ENCODE measurements at places on chromosomes 3 and 15. TPM values are rescaled to one million over a fixed set of nuclear protein-coding genes. Genes with fewer than 3 reads are reported as not detected.

- no peak for DNase-seq
Measured at GRCh38 chr3:194140520-194141414, 4.8 kb downstream of the HES1 start.

DNA sequence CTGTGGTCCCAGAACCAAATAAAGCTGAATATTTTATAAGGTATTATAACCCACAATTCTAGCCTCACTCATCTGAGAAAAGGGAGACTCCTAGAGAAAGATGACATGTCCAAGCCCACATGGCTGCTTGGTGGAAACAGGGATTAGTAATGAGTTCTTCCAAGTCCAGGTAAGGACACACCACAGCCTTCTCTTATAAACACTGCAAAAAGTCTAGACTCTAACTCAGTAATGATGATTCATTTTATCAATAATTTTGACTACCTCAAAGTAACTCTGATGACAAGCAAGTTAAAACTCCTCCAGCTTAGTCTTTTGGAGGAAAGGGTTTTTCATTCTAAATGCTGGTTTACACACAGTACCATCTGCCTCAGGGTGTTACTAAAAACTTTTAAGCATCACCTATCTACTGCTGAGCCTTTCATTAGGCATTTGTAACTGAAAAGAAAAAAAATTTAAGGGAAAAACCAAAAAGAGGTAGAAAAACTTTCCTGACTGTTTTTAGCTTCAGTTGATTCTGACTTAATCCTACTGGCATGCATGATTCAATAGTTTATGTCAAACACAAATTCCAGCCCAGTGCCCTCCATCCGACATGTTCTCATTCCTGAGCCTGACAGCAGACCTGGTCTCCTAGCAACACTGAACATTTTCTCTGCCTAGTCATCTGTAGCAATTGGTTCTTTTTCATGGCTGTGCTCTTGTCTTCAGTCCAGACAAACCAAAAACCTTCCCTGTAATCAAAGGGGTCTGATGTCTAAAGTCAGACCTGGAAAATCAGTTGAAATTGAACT is 43.9 kb downstream of the P3H2 start:
- DNase-seq = no peak

DNA sequence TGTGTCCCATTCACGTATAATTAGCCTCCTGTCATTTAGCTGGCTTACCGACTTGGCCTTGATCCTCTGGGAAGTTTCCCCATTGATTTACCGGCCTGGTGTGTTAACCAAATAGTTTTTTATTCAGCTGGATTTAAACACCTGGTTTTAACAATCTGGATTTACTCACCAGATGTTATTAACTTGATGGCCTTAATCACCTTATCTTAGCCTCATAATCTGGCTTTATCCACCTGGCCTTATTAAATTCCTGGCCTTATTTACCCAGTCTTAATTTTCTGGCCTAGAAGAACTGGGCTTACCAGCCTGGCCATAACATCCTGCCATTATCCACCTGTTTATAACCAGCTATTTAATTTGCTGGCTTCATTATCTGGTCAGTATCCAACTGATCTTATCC is 89.9 kb downstream of the IL12A start:
- no peak for DNase-seq

DNA sequence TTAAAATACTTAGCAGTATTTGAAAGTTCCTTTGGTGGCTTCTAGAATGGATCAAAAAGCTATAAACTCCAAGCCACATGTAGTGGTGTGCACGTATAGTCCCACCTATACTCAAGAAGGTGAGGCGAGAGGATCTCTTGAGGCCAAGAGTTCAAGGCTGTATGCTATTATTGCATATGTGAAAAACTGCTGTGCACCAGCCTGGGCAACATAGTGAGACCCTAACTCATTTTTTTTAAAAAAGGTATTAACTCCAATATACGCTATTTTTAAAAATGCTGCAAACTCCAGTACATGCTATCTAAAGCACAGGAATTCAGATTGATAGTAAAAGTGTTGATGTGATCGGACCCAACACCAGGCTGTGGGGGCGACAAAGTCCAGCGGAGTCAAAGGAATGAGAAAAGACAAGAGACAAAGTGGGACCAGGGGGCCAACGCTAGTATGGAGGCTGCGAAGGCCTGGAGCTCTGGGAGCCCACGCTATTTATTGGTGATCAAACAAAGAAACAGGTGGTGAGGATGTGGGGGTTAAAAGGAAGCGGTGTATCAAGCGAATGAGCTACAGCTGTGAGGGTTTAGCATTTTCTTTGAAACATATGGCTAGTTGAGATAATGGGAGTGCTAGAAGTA is 66.6 kb downstream of the ARIH1 start:
- no peak for DNase-seq

The GNB4 gene
- 39.5 TPM for total RNA-seq

All from glomerular endothelial cell (primary cell).